HepG2 (cell line): ENCODE measurements at places on chromosomes 7 and 10.

- no peak for DNase-seq
These were observed 26.3 kb downstream of the BCAP29 start for GRCh38 chr7:107606303-107606702.

DNA sequence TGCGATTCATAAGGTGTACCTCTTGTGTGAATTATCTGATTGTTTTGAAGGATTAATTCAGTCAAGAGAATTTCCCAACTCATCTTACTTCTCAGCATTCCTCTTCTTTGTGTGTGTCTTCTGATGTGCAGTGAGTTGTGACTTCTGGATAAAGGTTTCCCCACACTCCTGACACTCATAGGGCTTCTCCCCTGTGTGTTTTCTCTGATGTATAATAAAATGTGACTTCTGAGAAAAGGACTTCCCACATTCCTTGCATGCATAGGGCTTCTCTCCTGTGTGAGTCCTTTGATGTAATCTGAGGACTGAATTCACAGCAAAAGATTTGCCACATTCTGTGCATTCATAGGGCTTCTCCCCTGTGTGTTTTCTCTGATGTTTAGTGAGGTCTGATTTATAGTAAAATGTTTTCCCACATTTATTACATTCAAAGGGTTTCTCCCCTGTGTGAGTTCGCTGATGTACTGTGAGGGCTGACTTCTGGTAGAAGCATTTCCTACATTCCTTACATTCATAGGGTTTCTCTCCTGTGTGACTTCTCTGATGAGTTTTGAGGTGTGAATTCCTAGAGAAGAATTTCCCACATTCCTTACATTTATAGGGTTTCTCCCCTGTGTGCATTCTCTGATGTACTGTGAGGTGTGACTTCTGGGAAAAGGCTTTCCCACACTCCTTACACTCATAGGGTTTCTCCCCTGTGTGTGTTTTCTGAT lies 24.2 kb downstream of the ZNF25 start:
- no peak for DNase-seq

- DNase-seq: no peak
These were observed 16.8 kb upstream of the LAT2 start for GRCh38 chr7:74193054-74193453.

- no peak for DNase-seq
These were observed 254.1 kb upstream of the PFKP start for GRCh38 chr10:2813286-2813685.

- peak; percentile 53 for DNase-seq
These were observed 73.2 kb upstream of the PPP1R3C start for GRCh38 chr10:91705948-91706670.
